ENCODE measurements at places on chromosomes 16 and 17.

DNA sequence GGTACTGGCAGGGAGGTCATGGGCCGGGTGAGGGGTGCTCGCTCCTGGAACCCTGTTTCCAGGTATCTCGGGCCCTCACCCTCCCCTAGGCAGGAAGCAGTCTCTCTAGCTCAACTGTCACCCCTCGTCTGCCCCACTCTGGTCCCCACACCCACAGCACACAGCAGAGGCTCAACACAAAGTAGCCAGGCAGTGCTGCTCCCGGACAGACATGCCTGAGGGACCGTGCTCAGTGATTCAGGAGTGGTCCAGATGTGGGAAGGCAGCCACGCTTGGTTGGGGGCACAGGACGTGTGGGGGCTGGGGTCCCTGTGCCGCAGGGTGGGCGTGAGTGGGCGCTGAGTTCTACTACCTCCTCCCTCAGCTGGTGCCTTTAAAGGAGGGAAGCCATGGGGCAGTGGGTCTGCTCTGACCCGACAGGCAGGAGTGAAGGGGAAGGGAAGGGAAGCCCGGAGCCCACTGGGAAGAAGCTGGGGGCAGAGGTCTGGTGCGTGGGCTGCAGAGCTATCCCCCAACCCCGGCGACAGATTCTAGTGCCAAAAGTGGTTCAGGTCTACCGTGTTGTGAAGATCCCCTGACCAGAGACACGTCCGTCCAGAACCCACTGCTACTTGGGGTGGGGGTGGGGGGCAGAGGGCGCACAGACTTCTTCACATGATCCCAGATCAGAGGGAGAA, 11.8 kb downstream of the SLC16A3 start:
- no peak for DNase-seq

- no peak for DNase-seq
These were observed 52.2 kb downstream of the VPS35L start for GRCh38 chr16:19607616-19608280.

DNA sequence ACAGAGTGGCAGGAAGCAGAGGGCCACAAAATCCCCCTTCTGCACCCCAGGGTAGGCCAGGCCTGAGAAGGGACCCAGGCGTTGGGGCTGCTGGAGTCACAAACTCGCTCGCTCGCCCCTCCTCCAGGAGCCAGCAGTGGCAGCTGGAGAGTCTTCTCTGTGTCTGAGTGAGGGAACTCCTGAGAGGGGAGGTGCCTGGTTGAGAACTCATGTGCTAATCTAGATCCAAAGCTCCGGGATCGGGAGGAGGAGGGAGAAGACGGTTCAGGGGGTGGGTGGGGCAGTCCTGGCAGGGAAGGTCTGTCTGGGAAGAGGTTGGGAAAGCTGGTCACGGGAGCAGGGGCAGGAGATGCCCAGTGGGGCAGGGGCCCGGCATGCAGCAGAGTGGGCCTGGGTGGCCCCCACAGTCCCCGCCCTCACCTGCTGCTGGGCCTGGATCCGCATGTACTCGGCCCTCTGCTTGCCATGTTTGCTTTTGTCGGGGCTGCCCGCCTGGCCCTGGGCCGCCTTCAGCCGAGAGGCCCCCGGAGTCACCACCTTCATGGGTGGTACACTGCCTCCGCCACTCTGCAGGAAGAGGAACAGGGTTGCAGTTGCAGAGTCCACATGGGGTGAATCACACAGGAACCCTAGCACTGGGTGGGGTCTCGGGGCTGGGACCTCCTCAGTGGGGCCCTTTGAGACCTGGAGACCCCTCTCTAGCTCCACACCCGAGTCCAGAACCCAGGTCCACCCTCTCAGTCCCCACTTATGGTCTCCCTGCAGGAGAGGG, 62.2 kb downstream of the SRCIN1 start:
- DNase-seq: no peak

GRCh38 chr16:65681406-65681805, 559.5 kb upstream of the CDH11 start:
- no peak for DNase-seq
